ENCODE measurements at places on chromosomes 5 and 9. TPM values are rescaled to one million over a fixed set of nuclear protein-coding genes. Genes with fewer than 3 reads are reported as not detected.

- H3K27me3 ChIP-seq = no peaks in the 10 kb centered on the region
- no peak overlapping the region for H3K4me3 ChIP-seq
- H3K4me1 ChIP-seq = no peaks in the 10 kb centered on the region
- no peak for DNase-seq
- H3K36me3 ChIP-seq = no peaks in the 10 kb centered on the region
- no peak overlapping the region for H3K27ac ChIP-seq
Measured at GRCh38 chr9:94971378-94972131, 245.1 kb downstream of the AOPEP start.

DNA sequence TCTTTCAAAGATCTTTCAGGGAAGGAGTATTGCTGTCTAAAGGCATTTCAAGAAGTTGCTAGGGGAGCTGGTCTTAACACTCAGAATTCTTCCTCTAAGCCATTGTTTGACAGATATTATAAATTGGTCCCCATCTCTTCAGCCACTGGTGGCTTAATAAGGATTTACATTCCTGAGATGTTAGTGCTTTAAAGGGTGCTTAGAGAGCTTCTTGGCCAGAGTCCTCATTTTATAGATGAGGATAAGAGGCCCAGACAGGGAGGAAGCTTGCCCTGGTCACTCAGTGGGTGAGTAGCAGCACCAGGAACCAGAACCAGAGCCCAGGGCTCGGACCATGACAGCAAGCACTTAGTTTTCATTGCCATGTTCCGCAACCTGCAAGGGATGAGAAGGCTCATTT is 53.2 kb downstream of the GALNT10 start:
- DNase-seq = no peak
- no peaks in the 10 kb centered on the region for H3K36me3 ChIP-seq
- no peak overlapping the region for H3K27ac ChIP-seq
- no peak overlapping the region for H3K4me3 ChIP-seq

PIP5K1B gene
- 9.8 TPM for total RNA-seq

ADAM19 gene
- total RNA-seq = 3.6 TPM

DNA sequence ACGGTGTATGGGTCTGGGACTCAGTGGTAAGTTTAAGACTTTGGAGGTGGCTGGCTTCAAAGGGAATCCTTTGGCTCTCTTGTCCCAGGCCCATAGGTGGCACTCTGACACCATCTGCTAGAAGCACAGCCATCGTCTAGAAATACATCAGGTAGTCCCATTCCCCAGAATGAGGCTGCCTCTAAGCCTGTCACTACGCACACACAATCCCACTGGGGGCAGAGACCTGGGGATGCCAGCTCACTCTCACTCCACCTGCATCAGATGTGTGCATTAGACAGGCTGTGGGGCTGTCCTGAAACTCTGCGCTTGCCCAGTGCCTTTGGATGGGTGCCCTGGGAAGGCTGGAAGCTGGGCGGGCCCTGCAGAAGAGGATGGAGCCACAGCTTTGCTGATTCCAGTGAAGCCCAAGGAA is 127.5 kb upstream of the PANK3 start:
- DNase-seq = no peak
- no peaks in the 10 kb centered on the region for H3K36me3 ChIP-seq
- H3K4me3 ChIP-seq = no peak overlapping the region
- H3K27me3 ChIP-seq = no peaks in the 10 kb centered on the region
- H3K4me1 ChIP-seq = no peaks in the 10 kb centered on the region

GRCh38 chr9:86946201-86947145 is 833 bp downstream of the GAS1 start:
- DNase-seq = peak; percentile 50
- peak overlapping the region; percentile 89 for H3K27ac ChIP-seq
- H3K4me3 ChIP-seq = peak overlapping the region; percentile 90
- H3K27me3 ChIP-seq = no peaks in the 10 kb centered on the region
- H3K36me3 ChIP-seq = no peaks in the 10 kb centered on the region

DNA sequence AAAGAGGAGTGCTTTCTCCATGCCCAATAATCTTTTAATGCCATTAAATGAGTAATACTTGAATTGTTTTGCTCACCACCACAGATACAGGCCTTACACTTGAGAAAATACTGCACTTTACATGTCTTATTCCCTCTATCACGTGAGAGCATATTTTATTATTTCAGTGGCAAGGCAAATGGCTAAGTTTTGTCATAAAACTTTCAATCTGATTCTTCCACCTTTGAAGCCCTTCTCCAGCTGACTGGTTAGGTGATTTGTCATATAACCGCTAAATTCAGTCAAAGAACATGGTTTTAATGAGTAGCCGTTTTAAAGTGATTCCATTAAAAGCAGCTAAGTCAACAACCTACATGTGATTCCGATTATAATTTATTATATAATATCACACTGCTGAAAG is 43.8 kb downstream of the FAT2 start:
- no peak overlapping the region for H3K27ac ChIP-seq
- H3K36me3 ChIP-seq = no peaks in the 10 kb centered on the region
- no peak for DNase-seq
- no peaks in the 10 kb centered on the region for H3K27me3 ChIP-seq

GRCh38 chr9:136077491-136077890 is 17.6 kb downstream of the NACC2 start:
- DNase-seq = no peak
- H3K27ac ChIP-seq = no peak overlapping the region
- no peaks in the 10 kb centered on the region for H3K27me3 ChIP-seq
- no peak overlapping the region for H3K4me3 ChIP-seq

CBY3 gene
- total RNA-seq = not detected

- no peak for DNase-seq
- H3K27me3 ChIP-seq = no peaks in the 10 kb centered on the region
- no peak overlapping the region for H3K27ac ChIP-seq
- H3K4me1 ChIP-seq = no peaks in the 10 kb centered on the region
Measured at GRCh38 chr5:178555771-178556211, 34.4 kb downstream of the COL23A1 start.

ALDH1A1 gene
- 67.2 TPM for total RNA-seq

ALDOB gene
- 0.66 TPM for total RNA-seq

PCDHGA2 gene
- 4.6 TPM for total RNA-seq

DNA sequence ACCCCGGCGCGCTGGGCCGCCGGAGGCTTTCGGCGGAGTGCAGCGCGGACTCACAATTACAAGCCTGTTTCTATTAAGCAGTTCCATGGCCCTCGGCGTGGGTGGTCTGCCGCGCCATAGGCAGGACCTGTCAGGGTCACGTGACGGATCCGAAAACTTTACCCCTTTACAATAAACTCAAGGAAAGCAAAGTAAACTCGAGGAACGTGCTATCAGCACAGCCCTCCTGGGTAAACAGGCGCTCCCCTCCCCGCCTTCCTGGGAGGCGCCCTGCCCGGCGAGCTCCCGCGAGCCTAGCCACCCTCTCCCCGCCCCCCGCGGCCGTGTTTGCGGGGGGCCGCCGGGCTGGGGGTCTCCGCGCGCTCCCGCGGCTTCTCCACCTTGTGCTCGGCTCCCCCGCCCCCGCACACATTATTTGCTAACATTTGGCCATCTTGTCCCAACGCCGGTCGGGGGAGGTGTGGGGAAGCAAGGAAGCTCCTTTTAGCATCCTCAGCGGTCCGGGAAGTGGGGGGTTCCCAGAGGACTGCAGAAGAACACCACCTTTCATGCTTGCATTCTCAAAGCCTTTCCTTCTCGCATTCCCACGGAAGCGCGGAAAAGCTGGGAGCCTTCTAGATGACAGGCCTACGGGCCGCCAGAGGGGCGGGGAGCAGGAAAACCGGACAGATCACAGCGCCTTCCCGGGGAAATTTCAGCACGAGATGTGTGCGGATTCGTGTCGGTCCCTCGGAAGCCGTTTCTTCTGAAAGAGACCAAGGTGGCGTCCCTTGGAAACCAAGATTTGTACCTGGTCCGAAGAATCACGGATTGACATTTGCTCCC is at the start of gene PTCH1:
Gene PTCH1 (minus strand): TSS at position 238 of the 825 bp plus-strand sequence.
- no peak for DNase-seq
- no peak within 1 kb of the TSS for H3K27ac ChIP-seq
- H3K4me1 ChIP-seq = peaks cover 5% of the 10 kb centered on the region
- peak within 1 kb of the TSS; percentile 75 for H3K4me3 ChIP-seq

POU5F2 gene
- 10.4 TPM for total RNA-seq

LHX3 gene
- not detected for total RNA-seq

SUSD3 gene
- 52.4 TPM for total RNA-seq

- DNase-seq = no peak
- no peak overlapping the region for H3K27ac ChIP-seq
- H3K36me3 ChIP-seq = no peaks in the 10 kb centered on the region
- peak overlapping the region; percentile 39 for H3K4me3 ChIP-seq
- H3K27me3 ChIP-seq = no peaks in the 10 kb centered on the region
- H3K4me1 ChIP-seq = no peaks in the 10 kb centered on the region
Measured at GRCh38 chr9:124453586-124454191, 3.4 kb downstream of the ADGRD2 start.

- H3K27ac ChIP-seq = no peak overlapping the region
- no peaks in the 10 kb centered on the region for H3K4me1 ChIP-seq
- no peak overlapping the region for H3K4me3 ChIP-seq
Measured at GRCh38 chr5:171155621-171156020, 153.4 kb upstream of the TLX3 start.

- H3K36me3 ChIP-seq = no peaks in the 10 kb centered on the region
- H3K27ac ChIP-seq = no peak overlapping the region
- no peak for DNase-seq
- no peaks in the 10 kb centered on the region for H3K4me1 ChIP-seq
- no peaks in the 10 kb centered on the region for H3K27me3 ChIP-seq
- H3K4me3 ChIP-seq = no peak overlapping the region
Measured at GRCh38 chr9:126479515-126479914, 134.2 kb upstream of the LMX1B start.

DNA sequence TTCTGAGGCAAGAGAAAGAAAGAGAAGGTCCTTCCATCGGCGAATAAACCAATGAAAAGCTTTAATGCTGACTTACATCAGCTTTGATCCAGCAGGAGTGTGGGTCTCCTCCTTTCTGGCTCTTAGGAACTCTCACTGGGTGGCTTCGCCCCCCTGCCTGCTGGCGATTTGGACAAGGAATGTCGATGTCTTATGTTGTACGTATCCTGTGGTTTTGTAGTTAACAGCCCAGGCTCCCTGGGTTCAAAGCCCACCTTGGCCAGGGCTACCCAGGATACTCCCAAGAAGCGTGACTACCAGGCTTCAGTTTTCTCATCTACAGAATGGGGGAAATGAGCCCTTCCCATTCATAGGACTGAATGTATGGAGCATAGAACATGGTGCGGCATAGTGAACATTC is 124.2 kb downstream of the ROR2 start:
- no peak overlapping the region for H3K4me3 ChIP-seq
- no peaks in the 10 kb centered on the region for H3K27me3 ChIP-seq
- H3K4me1 ChIP-seq = no peaks in the 10 kb centered on the region
- no peak for DNase-seq

DNA sequence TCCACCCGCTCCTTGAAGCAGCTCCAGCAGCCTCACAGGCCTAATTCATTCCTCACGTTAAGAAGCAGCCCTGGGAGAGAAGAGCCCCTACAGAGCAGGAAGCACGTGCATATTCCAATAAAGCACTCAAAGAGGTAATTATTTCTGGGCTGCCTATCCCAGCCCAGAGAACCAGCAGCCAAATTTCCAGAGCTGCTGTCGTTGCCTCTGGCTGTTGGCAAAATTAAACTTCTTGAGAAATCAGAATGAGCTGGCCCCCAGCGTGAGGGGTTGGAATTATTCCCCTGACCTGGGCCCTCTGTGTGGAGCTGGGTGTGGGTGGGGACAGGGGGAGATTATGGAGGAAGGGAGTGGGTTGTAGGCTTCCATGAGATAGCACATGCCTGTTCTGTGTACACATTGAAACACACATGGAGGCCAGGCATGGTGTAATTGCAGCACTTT is 86.8 kb upstream of the HSPA9 start:
- peak overlapping the region; percentile 61 for H3K27ac ChIP-seq
- DNase-seq = peak; percentile 53
- H3K4me3 ChIP-seq = no peak overlapping the region

DNA sequence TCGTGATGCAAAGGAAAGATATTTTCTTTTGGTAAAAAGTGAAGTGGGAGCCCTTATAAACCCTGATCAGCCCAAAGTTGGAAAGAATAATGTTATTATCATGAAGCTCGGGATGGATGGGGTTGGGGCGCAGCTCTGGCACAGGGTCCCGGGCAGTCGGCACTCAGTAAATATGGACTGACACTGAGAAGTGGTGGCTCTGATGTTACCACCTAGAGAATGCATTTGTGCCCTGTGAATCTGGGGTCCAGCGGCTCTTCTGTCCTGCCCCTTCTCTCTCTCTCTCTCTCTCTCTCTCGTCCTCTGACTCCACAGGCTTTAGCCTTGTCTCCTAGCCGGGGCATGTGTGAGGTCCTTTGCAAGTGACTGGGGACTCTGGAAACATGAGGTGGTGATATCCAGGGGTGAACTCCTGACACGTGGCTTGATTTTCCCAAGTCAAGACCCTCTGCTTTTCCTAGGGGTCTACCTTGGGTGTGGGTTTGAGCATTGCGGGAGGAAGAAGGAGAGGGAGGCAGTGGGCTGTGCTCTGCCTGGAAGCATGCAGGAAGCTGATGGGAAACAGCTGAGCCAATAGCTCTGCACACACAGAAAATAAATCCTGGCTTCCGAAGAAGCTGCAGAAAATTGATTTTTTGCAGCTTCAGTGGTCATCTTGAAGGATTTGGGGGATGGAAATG is 162.7 kb downstream of the MACROH2A1 start:
- DNase-seq = no peak
- H3K27me3 ChIP-seq = no peaks in the 10 kb centered on the region
- H3K4me1 ChIP-seq = peaks cover 2% of the 10 kb centered on the region
- no peaks in the 10 kb centered on the region for H3K36me3 ChIP-seq

GRCh38 chr9:114969269-114969668 is 38.9 kb upstream of the TNFSF8 start:
- no peak overlapping the region for H3K27ac ChIP-seq
- H3K27me3 ChIP-seq = no peaks in the 10 kb centered on the region
- H3K36me3 ChIP-seq = no peaks in the 10 kb centered on the region
- no peaks in the 10 kb centered on the region for H3K4me1 ChIP-seq
- DNase-seq = no peak

DNA sequence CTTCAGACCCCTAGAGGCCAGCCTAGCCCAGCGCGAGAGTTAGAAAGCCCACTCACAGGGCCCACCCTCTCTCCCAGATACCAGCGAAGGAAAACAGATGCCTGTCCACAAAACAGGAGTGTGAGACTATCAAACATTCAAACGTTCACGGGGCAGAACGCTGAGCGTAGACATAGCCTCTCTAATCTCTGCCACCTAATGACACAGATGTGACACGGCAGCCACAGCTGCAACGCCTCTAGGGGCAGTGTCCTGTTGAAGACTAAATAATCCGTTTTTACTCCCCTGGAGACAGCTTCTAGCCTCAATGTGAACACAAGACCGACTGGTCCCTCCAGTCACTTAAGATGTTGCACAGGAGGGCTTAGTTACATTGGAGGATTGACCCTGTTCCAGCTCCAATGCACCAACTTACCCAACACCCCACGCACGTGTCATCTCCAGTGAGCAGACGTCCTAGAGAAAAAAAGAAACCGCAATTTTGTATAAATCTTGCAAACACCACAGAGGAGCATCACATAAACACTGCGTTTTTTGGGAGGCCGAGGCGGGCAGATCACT is 14.3 kb downstream of the DIPK1B start:
- no peaks in the 10 kb centered on the region for H3K27me3 ChIP-seq
- peaks cover 3% of the 10 kb centered on the region for H3K4me1 ChIP-seq
- H3K4me3 ChIP-seq = peak overlapping the region; percentile 75
- peaks cover 13% of the 10 kb centered on the region for H3K36me3 ChIP-seq

FAM53C gene
- 23.3 TPM for total RNA-seq

IL5 gene
- not detected for total RNA-seq

SARDH gene
- total RNA-seq = 2.0 TPM

NRARP gene
- 2.1 TPM for total RNA-seq

All from breast epithelium (tissue), 4 donors.